ENCODE measurements at places on chromosomes 16 and 17.

DNA sequence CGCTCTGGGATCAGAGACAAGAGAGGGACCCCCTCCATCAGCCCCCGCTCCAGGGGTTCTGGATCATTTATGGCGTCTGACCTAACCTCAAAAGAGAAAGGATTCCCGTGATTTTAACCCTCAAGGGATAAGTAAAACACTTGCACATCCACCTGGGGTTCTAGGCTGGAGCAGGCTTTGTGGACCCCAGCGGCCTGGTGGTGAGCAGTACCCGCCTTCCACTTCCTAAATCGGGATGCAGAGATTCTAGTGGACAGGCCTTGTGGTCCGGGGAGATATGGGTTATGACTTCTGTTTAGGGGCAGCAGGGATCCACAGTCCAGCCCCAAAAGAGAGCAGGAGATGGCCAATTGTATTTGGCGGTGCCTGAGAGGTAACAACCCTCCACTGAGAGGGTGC is 684 bp upstream of the PITPNM3 start:
- DNase-seq, result no peak

DNA sequence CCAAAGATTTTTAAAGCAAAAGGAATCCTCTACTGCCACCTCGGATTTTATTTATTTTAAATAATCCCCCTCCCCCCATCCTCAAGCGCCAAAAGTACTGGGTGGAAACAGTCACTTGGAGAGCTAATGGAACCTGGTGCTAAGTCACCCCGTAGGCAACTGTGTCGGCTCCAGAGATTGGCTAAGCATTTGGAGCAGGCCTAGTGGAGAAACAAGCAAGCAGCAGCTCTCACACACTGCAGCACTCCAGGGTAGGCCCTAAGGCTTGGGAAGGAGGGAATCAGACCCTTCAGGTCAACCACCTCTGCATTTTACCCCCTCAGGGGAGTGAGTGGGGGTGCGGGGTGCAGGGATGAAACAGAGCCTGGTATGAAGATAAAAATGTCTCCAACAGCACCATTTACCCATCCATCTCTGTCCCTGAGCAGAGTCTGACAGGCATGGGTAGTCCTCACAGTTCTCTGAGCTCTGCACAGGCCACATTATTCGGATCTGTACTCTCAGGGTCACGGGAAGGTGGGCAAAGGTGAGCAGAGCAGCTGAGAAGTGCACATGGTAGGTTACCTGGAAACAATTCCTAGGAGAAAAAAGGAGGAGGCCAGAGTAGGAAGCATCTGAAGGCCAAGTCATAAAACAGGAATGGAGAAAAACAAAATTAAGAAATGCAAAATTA is 27.2 kb upstream of the STAC2 start:
- no peak for DNase-seq

GRCh38 chr17:37079735-37080134 is 131.0 kb downstream of the AATF start:
- DNase-seq, result no peak

DNA sequence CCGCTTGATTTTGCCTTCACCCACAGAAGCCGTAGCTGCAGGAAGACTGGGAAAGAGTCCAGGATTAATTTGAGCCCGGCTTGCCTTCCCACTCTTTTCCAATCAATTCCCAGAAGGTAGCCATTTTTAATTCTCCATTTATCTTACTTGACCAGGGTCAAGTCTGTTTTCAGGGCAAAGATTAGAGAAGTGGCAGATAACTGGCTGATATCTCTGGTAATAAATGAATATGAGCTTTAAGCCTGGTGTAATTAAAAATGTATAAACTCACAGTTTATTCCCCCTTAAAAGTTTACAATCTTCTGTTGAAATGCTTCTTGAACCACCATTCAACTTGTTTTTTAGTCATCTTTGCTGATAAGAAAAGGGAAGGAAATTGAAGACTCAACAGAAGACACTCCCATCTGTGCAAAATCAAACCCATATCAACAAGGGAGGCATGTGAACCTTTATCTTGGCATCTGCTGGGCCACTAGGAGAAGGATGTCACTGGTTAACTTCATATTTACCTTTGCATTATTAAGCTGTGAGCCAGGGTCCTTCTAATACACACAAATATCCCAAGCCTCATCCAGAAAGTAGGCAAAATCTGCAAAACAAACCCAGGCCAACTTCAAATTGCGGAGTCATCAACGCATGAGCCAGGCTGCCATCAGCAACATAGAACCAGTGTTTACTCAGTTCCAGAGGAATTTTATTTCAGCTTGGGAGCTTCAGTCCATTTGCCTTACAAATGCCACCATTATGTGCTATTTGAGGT is 314.6 kb upstream of the MAF start:
- no peak for DNase-seq

DNA sequence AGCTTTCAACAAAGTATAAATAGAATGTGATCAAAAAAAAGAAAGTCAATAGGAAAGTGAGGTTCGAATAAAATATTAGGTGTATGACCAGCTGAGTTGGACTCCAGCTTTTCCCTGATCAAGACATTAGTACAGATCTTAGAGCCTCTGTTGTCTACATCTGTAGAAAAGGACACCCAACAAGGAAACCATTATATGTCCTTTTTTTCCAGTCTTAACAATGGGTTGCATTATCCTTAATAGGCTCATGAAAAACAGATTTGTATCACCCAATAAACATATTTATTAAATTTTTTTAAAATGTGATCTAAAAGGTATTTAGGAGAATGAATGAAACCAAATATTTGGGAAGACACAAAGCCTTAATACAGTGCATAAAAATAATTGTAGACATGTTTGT is 18.1 kb downstream of the ABCA6 start:
- no peak for DNase-seq

DNA sequence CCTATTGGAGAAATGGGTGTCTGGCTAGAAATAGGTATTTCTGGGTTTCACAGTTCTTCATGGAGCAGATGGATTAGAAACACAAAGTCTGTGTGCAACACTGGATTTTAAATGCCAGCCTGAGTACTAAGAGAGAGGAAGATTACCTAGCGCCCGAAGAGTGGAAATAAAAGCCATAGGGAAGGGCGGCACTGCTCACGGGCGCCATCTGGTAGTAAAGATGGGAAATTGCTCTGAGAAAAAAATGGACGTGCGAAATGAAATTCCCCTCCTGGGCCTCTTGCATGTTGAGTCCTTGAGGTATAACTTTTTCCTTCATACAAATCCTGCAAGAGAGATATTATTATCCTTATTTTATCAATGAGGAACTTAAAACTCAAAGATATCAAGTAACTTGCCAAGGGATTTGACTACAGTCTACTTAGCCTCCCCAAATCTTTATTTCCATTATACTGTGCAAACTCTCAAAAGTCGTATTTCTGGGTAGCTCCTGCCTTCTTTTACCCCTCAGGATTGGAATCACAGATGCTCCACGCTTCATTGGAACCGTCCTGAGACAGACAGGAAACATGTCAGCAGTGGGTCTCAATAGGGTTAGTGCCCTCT is 72.8 kb downstream of the MMD start:
- peak; percentile 48 for DNase-seq

DNA sequence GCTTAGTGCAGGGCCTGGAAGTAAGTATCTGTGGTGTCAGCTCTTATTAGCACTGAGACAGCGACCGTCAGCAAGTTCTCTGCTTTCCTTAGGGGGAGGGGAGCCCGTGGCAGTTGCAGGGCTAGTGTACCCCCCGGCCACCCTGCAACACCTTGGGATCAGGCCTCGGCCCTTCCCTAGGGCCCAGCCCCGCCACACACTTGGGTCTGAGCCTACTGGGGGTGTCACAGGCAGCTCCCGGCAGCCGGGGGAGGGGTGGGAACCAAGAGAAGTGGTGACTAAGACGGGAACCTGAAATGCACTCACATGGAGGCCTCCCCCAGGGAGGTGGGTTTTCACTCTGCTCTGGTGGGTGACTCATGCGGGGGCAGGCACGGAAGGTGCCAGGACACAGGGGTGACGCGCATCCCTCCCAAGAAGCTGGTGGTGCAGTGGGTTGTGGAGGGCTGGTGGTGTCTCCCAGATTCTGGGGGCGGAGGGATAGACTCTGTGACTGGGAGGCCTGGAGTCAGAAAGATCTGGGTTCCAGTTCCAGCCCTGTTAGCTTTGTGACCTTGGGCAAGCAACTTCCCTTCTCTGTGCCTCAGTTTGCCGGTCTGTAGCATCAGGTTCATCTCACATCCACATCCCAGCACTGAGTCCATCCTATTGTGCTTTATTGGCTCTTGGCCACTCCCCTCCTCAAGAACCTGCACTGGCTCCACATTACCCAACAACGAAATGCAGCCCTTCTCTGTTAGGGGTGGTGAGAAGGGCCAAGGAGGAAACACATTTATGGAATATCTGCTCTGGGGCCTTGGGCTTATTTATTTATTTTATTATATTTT is 44.5 kb downstream of the LAT start:
- DNase-seq, result peak; percentile 90

GRCh38 chr17:64166876-64167275 is 36.9 kb upstream of the ERN1 start:
- DNase-seq, result no peak

GRCh38 chr16:23374721-23375510 is 72.8 kb downstream of the SCNN1B start:
- DNase-seq, result no peak

DNA sequence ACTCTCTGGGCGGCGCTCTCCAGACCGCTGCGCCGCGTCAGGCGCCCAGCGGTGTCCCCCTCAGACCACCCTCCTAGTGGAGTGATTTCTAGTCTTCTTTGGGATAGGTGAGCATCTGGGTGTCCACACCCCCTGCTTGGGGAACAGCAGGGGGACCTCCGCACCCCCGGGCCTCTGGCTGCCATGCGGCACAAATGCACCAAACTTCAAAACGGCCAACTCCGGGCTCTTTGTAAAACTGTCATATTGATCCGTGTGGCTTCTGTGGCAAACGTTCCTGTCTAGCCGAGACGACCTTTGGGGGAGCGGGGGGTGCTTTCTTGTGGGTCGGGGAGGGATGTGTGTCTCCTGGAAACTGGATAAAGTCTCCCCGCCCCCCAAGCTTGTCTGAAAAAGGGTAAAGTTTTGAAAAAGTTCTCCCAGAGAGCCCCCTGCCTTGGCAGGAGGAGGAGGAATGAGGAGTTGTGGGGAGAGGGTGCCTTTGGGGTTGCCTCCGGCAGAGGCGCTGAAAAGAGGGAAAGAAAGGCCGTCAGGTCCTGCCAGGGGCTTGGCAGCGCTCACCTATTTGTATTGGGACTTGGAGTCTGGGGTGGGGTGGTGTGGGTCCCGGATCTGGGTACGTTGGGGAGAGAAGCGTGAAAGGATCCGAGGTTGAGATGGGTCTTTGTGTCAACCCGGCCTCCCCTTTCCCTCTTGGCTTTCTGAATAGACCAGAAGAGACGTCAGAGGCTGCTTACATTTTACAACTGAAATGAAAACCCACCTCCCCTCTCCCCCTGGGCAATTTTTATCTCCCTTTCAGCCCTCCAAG is 2.2 kb upstream of the CHD3 start:
- DNase-seq, result peak; percentile 68

GRCh38 chr16:58551496-58551895 is 36.2 kb downstream of the SETD6 start:
- no peak for DNase-seq

DNA sequence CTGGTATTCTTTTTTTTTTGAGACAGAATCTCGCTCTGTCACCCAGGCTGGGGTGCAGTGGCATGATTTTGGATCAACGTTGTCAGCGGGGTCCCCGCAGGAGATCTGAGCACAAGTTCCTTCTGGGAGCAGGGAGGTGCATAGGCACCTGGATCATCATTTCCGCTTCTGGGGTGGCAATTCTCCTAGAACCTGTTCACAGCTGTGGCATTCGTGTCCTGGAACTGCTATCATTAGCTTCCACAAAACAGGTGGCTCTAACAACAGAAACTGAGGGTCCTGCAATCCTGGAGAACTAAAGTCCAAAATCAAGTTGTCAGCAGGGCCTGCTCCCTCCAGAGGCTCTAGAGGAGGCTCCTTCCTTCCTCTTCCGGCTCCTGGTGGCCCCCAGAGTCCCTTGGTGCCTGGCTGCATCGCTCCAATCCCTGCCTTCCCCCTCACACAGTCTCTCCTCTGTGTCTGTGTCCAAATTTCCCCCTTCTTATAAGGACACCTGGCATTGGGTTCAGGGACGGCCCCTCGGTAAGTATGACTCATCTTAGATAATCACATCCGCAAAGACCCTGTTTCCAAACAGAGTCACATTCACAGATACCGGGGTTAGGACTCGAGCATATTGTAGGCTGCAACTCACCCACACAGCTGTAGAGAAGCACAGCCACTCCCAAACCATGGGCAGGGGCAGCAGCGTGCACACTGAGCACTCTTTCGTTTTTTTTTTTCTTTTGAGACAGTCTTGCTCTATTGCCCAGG is 43.5 kb upstream of the KLHDC4 start:
- no peak for DNase-seq

DNA sequence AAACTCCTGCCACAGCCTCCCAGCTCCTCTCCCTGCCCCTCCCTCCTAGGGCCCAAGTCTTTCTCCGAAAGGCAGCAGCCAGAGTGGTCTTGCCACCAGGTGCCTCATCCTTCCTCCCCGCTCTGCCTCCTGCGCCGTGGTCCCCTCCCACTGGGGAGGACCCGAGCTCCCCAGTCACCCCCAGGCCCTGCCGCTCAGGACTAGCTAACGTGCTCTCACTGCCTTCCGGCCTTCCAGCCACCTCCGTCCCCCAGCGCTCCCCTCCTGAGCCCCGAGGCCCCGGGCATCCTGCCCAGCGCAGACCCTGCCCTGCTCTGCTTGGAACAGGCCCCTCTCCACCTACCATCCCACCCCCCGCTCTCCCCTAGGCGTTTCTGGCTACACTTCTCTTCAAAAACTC is 19.4 kb upstream of the COL1A1 start:
- no peak for DNase-seq

- DNase-seq, result no peak
Measured at GRCh38 chr16:70590722-70591415, 55.5 kb upstream of the IL34 start.

- DNase-seq, result peak; percentile 12
Measured at GRCh38 chr17:19332371-19333131, 30.0 kb downstream of the B9D1 start.

- DNase-seq, result peak; percentile 21
Measured at GRCh38 chr17:81890447-81891302, 711 bp downstream of the ALYREF start.

- DNase-seq, result no peak
Measured at GRCh38 chr16:68374246-68374805, 63.5 kb downstream of the PRMT7 start.

DNA sequence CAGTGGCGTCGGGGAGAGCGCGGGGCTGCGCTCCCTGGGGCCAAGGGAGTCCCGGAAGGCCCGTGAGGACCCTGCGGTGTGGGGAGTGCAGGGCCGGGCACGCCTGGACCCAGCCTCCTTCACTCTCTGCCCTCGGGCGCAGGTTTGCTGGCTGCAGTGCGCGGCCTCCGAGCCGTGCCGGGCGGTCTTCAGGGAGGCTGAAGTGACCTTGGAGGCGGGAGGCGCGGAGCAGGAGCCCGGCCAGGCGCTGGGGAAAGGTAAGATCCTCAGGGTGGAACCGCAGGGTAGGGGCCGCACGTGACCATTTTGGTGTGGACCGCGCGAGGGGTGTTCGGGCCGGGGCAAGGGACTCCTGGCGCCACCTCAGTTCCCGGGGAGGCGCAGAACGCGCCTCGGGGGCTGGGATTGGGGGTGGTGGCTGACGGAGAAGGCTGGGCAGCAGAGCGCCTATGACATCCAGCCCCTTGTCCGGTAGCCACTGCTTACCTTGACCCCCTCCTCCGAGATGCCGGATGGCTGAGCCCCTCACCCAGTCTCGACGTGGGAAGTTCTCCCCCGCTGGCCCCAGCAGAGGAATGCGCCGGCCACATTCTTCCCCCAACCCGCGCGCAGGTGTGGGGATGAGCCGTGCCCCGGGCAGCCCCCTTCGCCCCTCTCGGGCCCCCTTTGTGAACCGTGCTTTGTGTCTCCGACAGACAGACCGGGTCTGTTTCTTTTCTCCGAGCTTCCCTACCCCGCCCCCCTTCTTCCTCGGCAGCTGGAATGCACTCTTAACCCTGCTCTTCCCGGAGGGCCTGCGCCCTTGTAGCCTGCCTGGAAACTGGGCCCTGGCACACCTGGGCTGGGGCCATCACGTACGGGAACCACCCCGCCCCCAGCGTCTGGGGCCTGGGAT is 631 bp downstream of the CDH3 start:
- DNase-seq, result no peak
